Effector CD8-positive, alpha-beta T cell (primary cell): ENCODE measurements at places on chromosomes 2 and 18.

- no peak for DNase-seq
Measured at GRCh38 chr2:200968735-200969134, 5.3 kb upstream of the ORC2 start.

GRCh38 chr18:77160515-77160914 lies 27.9 kb upstream of the MBP start:
- DNase-seq = no peak

GRCh38 chr2:74440378-74441169 lies 1.2 kb downstream of the RTKN start:
- peak; percentile 15 for DNase-seq

GRCh38 chr2:203361495-203361894 lies 33.3 kb downstream of the ABI2 start:
- no peak for DNase-seq

GRCh38 chr2:168962636-168963035 lies 61.5 kb downstream of the G6PC2 start:
- DNase-seq = no peak

GRCh38 chr2:226683196-226683595 lies 116.4 kb downstream of the IRS1 start:
- no peak for DNase-seq

DNA sequence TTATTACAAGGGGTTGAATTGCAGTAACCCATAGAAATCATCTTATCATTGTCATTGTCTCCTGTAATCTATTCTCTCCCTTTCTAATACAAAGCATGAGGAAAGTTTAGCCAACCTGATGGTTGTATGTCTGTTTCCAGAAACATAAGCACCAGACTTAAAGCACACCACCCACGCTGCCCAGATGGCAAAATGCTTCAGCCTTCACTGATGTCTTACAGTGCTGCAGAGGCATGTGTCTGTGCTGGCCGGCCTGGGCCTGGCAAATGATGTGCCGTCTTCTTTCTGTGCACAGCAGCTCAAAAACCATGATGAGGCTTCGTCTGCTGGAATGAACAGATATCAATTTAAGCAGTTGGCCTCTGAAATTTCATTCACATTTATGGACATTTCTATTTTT lies 443.0 kb upstream of the RGPD4 start:
- no peak for DNase-seq

DNA sequence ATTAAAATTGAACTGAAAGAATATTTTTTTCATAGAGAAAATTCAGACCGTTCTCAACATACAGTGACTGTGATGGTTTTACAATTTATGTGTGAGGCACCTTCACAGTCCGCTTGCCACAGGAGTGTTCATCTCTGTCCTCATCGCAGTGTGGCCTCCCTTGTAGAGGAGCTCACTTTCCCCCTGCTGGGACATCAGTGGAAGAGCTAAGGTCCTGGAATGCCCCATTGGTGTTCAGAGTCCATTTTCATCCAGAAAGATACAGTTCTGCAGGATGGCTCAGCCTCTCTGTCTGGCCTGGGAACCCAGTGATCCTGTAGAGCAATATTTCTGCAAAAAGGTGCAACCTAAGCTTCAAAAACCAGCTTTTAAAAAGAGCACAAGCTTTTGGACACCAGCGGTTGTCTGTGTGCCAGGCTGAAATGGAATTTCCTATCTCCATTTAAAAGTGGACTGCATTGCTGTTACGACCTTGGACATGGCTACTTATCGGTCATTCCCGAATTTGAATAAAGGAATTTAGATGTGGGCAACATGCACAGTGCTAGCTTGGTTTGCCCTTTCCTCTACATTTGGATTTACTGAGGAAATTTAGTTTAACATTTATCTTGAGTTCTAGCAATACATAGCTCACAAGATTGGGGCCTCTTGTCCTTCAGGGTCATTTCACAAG lies 26.7 kb upstream of the FAM237A start:
- DNase-seq = no peak

GRCh38 chr18:49548229-49548636 lies 13.6 kb upstream of the LIPG start:
- DNase-seq = no peak

GRCh38 chr2:44247924-44248323 lies 27.4 kb upstream of the SLC3A1 start:
- no peak for DNase-seq

GRCh38 chr2:100786985-100787384 lies 33.0 kb upstream of the NPAS2 start:
- DNase-seq = no peak

DNA sequence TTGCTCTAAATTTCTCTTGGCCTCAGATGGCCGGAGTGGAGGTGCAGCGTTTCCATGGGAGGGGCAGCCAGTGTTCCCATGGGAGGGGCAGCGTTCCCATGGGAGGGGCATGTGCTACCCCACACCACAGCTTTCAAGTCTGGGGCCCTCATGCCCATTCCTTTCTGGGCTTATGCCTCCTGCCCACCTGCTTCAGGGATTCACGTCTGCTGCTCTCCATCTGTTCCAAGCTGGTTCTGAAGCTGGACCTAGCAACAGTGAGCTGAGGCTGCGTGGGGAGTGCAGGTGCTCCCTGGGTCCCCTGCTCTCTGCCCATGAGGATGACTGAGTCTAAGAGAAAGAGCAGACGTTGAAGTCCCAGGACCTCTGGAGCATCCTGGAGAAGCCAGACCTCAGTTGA lies 243.1 kb upstream of the PXDN start:
- DNase-seq = no peak

DNA sequence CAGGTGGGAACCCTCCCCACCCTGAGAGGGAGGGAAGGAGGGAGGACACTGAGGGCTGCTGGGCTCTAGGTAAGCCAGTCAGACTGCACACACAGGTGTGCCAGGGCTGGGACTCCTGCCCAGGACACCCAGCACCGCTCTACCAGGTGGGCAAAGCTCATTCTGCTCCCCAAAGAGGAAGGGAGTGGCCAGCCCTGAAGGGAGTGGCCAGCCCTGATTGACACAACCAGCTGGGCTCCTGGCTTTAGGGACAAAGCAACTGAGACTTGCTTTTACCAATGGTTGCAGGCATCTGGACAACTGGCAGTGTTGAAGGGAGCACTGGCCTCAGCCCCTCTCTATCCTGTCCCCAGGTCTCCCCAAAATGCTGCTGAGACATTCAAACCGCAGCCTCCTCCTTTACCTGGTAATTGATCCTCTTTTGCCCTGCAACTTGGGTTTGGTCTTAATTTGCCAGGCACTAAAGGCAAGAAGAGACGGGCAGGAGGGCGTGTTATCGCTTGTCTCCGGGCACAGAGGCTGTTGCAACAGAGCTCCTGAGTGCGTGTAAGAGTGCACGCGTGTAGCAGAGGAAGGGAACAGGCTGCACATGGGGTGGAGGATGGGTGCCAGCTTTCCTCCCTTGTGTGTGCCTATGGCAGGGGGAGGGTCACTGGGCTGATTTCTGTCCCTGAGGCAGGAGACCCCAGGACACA lies 14.5 kb upstream of the FOSL2 start:
- no peak for DNase-seq

DNA sequence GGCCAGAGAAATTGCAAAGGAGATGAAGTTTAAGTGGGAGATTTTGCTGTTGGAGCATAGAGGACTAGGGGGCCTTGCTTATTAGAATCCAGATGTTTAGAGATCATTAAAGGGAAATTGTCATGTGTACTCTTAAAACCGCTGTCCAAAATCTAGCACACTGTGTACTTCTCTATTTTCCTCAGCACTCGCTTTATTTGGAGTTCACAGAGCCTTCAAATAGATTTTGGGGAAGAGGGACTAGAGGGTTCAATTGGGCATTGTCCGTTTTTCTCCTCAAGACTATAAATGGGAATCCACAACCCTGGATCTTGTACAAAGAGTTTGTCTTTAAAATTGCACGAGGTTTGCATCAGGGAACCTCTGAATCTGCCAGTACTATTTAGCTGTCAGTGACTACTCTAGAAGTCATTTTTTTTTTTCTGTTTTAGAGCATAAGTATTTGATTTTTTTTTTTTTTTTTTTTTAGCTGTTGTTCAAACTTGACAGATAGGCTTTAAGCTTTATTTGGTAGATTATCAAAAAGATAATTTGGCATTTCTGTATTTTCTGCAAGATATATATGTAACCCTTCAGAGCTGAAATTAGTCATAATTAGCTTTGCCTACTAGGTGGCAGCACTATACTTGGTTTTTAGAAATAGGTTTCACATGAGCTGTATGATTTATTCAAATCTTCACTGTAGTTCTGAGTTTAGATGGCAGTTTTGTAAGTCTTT lies 14.2 kb downstream of the PMS1 start:
- DNase-seq = no peak

DNA sequence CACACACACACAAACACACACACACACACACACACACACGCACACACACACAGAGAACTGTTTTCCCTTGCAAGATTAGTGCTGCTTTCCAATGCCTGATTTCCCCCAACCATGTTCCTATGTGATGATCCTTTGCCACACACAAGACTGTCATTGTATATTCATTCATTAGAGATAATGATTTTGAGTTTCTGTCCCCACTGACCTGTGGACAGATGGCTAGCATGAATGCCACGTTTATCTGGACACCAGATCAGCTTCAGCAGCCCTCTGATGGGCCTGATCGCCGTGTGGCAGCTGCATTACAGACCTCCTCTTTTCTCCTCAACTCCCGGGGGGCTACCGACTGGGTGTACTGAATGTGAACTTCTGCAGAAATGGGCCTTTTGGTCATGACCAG lies 353.0 kb downstream of the MYCN start:
- no peak for DNase-seq

DNA sequence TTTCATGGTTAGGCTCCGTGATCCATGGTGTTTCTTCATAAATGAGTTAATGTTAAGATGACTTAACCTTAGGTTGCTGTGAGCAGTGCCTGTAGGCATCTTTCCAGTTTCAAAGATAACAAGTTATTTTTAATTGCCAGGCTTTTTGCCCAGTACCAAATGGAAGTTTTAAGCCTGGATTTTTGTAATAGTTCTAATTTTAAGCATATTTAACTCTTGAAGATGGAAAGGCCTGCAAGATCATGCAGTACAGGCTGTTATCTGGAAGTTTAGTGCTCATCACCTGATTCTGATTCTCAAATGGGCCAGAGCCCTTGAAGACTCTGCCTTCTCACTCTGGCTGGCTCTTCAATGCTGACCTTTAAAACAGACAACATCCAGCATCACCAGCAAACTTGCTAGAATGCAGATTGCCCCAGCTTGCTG lies 141.3 kb downstream of the NCK2 start:
- no peak for DNase-seq

GRCh38 chr2:121944072-121944831 lies 188.8 kb downstream of the TSN start:
- no peak for DNase-seq

GRCh38 chr2:118325321-118325955 lies 237.2 kb downstream of the INSIG2 start:
- no peak for DNase-seq

GRCh38 chr2:135817466-135817865 lies 19.5 kb downstream of the LCT start:
- DNase-seq = no peak

DNA sequence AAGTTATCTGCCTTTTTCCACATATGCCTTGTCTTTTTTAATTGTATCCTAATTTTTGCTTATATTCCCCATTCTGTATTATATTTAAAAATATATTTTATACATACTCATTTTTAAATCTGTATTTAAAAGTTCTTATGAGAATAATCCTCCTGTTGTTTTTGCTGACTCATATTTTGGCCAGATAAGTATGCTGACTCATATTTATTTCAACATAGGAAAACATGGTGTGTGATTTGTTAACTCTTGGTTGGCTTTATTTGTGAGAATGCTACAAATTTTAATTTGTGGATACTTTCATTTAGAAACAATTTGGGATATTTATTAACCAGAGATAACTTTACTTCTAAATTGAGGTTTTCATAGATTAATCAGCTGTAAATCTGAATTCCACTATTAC lies 587.7 kb downstream of the CPS1 start:
- no peak for DNase-seq

DNA sequence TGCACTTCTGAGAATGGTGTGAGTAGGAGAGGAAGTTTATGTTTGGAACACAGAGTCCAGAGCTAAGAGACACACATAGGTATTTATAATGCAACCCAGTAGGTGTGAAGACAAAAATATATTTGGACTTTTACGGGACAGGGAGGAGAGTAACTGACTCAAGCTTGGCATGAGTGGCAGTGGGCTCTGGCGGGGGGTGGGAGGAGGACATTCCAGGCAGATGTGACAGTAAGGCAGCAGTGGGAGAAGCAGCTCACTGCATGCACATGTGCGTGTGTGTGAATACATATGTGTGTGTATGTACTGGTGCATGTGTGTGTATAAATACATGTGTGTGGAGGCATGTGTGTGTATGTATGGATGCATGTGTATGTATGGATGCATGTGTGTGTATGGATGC lies 51.4 kb downstream of the DCDC2C start:
- DNase-seq = no peak

- DNase-seq = no peak
Measured at GRCh38 chr2:240850026-240850425, 18.6 kb upstream of the AGXT start.

DNA sequence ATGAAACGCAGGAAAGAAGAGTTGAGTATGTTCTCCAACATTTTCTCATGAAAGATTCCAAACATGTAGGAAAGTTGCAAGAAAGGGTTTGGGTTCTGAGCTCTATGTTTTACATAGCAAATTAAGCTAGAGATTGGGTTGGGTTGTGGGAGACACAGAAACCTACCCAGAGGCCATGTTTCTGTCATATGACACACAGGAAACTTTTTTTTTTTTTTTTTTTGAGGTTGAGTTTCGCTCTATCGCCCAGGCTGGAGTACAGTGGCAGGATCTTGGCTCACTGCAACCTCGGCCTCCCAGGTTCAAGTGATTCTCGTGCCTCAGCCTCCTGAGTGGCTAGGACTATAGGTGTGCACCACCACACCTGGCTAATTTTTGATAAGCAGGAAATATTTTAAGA lies 57.6 kb downstream of the DOCK10 start:
- DNase-seq = no peak

GRCh38 chr18:46333431-46334135 lies 229.4 kb downstream of the HAUS1 start:
- no peak for DNase-seq

- DNase-seq = no peak
Measured at GRCh38 chr18:55997151-55997561, 409.2 kb upstream of the TCF4 start.

- DNase-seq = no peak
Measured at GRCh38 chr2:51039581-51039980, 7.6 kb upstream of the NRXN1 start.

- DNase-seq = no peak
Measured at GRCh38 chr18:31325051-31325450, 7.1 kb downstream of the DSG1 start.

GRCh38 chr2:12315224-12315623 lies 401.5 kb upstream of the TRIB2 start:
- no peak for DNase-seq

GRCh38 chr2:231384970-231385369 lies 10.5 kb upstream of the B3GNT7 start:
- DNase-seq = no peak

DNA sequence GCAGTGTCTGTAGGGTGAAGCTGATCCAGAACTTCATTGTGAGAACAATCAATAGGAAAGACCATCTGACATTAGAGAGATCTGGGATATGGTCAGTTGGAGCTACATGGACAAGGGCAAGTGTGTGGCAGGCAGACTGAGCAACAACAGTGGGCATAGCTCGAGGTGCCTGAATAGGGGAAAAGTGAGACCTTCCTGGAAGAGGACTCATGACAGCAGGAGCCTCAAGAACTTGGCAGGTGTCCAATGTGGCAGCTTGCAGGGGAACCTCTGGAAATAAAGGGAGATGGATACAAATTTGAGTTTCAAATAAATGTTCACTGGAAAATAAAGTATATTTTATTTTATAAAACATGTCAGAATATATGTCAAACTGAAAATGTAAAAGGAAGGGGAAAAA lies 117.9 kb downstream of the TANC1 start:
- no peak for DNase-seq

- DNase-seq = no peak
Measured at GRCh38 chr2:220936641-220937197, 635.4 kb downstream of the EPHA4 start.
